ENCODE measurements at places on chromosomes 6 and 20. TPM values are rescaled to one million over a fixed set of nuclear protein-coding genes. Genes with fewer than 3 reads are reported as not detected.

- DNase-seq, result no peak
These were observed 7.9 kb upstream of the WFDC10A start for GRCh38 chr20:45621593-45621992.

DNA sequence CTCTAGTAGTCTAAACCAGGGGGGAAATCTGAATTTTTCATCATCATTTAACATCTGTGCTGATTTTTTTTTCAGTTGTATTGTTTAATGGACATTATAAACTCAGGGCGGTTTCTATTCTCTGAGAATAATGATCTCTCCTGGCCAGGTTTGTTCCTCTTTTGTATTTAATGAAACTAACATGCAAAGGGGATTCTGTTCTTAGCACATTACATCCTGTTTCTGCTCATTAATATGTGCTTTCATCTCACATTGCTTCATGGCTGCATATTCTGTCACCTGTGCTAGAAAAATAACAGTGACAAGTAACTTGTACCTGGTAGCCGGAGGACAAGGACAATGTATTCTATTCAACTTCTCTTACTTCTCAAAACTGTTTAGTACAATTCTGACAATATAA, 806 bp downstream of the HLA-DOB start:
- no peak for DNase-seq

PERP gene
- total RNA-seq, result 8.4 TPM

DNA sequence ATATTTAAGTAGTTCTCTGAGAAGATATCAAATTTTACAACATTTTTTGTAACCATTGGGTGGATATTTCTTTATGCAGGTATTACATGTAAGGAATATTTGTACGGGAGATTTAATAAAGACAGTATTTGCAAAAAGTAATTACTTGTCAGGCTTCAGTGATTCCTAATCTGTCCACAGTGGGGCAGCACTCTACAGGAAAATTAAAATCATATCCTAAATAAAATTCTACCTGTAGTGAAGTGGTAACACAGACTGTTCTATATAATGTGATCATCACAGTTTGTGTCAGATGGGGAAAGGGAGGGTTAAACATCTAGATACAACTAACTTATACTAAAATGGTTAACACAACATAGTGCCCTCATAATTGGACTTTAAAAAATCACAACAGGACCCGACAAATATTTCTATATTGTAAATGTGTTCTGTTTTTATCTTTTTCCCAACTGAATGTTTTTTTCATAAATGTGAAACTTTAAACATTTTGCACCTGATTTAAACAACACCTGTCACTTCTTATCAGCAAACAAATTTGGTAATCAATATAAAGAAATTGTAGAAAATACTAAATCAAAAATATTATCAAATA, 145.6 kb upstream of the MANEA start:
- no peak for DNase-seq

GRCh38 chr6:13694562-13694961, 17.1 kb downstream of the RANBP9 start:
- DNase-seq, result no peak

GSTA2 gene
- total RNA-seq, result 0.14 TPM

- no peak for DNase-seq
These were observed 6.2 kb downstream of the CEP250 start for GRCh38 chr20:35461620-35462019.

DNA sequence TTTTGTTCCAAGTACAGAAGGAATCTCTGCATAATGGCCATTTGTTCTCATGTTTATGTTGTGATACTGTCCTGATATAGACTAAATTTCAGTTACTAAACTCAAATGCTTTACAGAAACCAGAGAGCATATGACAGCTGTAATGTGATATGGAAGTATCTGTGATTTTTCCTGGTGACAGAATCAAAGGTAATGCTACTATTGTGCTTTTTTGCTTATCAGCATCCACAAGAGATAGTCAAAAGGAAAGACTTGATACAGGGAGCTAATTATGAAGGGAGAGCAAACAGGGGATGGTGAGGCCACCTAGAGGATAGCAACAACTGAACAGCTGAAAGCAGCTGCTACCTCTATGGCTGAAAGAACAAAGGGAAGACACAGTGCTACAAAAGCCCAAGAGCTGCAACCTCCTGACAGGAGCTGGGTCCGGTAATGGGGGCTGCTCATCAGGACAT, 181.4 kb downstream of the PHF3 start:
- DNase-seq, result no peak

DNA sequence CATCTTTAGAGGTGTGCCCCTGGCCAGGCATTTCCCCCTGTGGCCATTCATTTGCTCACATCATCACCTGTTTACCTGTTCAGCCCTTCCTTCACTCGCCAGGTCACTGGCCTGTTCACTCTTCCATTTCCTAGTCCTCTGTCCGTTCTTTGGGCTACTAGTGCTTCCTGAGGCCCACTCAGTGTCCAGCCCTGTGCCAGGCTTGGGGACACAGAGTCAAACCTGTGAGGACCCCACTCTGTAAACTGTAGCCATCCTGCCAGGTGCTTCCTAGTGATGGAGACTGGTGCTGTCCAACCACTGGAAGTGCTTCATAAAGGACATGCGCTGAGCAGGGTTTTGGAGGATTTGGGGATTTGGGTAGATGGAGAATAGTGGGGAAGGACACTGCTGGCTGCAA, 3.5 kb downstream of the DLGAP4 start:
- no peak for DNase-seq

- DNase-seq, result peak; percentile 38
These were observed 81.9 kb downstream of the CRYBG1 start for GRCh38 chr6:106442395-106442794.

PLN gene
- 1.3 TPM for total RNA-seq

DNA sequence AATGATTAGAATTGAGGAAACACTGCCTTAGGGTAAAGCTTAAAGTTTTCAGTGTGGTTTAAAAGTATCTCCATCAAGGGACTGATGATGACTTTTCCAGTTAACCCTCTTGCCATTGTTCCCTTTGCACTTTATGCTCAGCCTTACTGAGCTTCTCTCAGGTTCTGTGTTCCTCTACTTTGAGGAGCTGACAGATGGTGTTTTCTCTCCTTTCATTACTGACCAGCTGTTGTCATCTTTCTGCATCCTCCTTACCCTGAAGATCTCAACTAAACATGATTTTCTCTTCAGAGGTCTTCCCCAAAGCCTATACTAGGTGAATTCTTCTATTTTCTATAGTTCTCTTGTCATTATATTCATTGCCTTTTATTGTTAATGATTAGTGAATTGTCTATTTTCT, 475.6 kb upstream of the SYNCRIP start:
- DNase-seq, result no peak

DNA sequence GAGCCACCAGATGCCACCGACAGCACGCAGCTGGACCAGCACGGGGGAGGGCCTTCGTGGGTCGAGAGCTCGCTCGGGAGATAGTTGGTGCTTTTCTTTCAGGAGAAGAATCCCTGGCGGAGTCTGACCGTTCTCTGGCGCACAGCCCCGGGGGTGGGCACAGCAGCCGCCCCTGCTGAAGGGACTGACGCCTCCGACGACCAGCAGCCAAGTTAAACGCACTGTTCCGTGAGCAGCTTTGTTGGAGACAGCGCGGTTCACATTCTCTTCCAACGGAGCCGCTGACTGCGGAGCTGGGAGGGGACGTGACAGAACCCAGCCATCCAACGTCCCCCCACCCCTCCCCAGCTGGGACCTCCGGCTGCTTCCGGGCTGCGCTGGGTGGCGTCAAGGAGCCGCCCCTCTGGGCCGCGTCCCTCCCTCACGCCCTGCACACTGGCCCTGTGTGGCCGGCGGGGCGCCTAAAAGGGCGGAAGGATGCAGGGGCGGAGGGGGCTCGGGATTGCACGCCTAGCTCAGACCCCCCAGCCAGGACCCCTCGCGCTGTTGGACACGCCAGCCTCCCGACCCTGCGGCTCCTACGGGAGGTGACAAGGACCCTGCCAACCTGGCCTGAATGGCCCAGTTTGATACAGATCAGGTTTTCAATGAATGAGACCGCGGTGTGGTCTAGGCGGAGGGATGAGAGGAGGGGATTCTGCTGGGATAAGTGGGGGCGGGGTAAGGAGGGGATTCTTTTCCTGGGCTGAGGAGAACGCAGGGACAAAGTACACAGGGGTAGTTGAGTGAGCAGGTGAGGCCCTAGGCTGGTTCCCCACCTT, 36.4 kb upstream of the KHDC1 start:
- DNase-seq, result no peak

- DNase-seq, result no peak
These were observed 5.4 kb downstream of the FBXO30 start for GRCh38 chr6:145809211-145809610.

TUBB2B gene
- 6.8 TPM for total RNA-seq

GRCh38 chr6:168726312-168726856, 285.4 kb downstream of the SMOC2 start:
- DNase-seq, result no peak

DNA sequence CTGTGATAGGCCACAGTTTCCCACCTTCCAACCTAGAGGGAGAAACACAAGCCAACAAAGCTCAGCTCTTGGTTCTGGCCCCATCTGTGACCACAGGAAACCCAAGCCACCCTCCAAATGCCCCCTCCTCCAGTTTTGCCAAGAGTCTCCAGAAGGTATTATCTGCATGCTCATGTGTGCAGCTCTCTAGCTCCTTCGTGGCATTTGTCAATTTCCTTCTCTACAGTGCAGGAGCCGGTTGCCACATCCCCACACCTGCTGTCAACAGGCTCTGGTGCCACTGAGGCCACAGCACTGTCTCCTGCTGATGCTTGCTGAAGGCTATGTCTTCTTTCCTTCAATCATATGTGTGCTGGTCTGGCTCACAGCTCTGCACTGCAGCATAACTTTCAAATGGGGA, 177.2 kb downstream of the CLIC5 start:
- peak; percentile 41 for DNase-seq

DNA sequence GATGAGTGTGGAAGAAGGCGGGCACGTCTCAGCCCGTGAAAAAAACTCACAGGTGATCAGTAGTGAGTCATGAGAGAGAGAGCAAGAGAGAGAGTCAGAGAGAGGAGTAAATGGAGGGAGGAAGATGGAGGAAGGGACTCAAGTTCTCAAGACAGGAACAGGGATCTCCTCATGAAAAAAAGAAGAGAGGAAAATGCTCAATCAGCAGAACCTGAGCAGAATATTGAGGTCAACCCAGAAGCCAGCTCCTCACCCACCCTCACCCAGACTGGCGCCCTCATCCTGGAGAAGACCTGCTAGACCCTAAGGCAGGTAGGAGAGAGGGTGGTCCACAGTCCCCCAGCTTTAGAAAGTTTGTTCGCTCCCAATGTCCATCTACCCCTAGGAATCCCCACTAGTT, 4.8 kb downstream of the UBD start:
- DNase-seq, result no peak

DNA sequence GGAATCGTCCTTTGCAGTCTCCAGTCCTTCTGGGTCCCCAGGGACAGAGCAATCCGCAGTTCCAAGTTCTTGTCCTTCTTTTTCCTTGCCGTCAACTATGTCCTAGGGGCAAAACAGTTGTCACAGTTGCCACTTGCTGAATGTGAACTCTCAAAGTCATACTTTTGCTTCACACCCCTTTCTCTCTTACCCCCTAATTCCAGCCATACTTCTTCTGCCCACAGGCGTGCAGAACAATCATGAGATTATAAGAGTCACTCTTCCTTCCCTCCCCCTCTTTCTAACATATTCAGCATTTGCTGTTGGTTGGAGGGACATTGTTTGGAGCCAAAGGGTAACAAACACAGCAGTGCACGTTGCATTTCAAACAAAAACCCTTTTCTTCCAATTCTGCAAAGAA, 74.4 kb downstream of the BCAS1 start:
- no peak for DNase-seq

All from thymus (tissue), 14 donors.